ENCODE measurements at places on chromosomes 5 and 9.

DNA sequence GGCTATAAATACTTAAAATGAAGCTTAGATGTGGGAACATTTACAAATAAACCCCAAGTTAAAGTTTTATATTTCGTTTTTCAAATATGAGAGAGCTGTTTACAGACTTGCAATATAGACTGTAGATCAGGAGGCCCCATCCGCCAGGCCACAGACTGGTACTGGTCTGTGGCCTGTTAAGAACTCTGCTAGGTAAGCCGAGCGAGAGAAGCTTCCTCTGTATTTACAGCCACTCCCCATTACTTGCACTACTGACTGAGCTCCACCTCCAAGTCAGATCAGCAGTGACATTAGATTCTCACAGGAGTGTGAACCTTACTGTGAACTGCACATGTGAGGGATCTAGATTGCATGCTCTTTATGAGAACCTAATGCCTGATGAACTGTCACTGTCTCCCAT, 561.4 kb upstream of the FAM174A start:
- DNase-seq: no peak

GRCh38 chr5:36442796-36443195, 141.1 kb upstream of the RANBP3L start:
- DNase-seq: no peak

GRCh38 chr5:108266242-108266641, 115.7 kb downstream of the FBXL17 start:
- DNase-seq: no peak

DNA sequence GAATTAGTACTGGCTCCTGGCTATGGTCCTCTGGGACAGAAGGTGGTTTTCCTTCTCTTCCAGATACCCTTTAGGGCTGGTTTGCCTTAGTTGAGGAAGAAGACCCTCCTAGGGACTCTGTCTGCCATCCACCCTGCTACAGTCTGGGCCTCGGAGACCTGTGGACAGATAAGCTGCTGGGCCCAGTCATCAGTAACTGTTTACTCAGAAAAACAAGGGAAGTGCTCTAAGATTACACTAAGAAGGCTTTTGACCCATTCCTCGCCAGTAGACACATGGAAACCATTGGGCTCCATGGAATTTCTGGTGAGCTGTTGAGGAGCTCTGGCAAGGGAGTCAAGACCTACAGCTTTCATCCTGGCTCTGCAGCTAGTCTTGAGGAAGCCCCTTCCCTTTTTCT, 31.2 kb downstream of the LARP1 start:
- DNase-seq: no peak

GRCh38 chr9:96383165-96383942, at the start of gene SLC35D2:
SLC35D2 (minus strand) TSS chr9:96383711; CDS start chr9:96383634, 77 bp downstream.
- DNase-seq: no peak

- no peak for DNase-seq
Observed at GRCh38 chr9:72958485-72959281, 5.8 kb upstream of the ALDH1A1 start.

DNA sequence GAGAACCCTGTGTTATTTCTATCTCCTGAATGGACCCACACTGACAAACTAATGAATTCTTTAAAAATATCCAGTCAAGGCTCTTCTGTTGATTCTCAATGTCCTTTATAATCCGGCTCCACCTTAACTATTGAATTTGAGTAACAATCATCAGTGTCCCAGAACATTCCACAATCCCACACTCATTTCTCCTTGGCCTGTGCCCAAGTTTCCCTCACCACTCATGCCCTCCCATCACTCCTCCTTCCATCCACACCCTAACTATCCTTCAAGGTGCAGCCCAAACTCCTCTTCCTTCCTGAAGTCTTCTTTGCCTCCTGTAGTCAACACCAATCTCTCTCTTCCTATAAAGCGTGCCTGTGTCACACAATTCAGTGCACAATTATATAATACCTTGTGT, 106.1 kb downstream of the NUDT12 start:
- DNase-seq: no peak

- no peak for DNase-seq
Observed at GRCh38 chr9:82363198-82363597, 374.6 kb downstream of the SPATA31D1 start.

GRCh38 chr5:134509308-134510040, 16.0 kb upstream of the JADE2 start:
- no peak for DNase-seq

GRCh38 chr9:136279471-136279870, 24.4 kb downstream of the CCDC187 start:
- no peak for DNase-seq

DNA sequence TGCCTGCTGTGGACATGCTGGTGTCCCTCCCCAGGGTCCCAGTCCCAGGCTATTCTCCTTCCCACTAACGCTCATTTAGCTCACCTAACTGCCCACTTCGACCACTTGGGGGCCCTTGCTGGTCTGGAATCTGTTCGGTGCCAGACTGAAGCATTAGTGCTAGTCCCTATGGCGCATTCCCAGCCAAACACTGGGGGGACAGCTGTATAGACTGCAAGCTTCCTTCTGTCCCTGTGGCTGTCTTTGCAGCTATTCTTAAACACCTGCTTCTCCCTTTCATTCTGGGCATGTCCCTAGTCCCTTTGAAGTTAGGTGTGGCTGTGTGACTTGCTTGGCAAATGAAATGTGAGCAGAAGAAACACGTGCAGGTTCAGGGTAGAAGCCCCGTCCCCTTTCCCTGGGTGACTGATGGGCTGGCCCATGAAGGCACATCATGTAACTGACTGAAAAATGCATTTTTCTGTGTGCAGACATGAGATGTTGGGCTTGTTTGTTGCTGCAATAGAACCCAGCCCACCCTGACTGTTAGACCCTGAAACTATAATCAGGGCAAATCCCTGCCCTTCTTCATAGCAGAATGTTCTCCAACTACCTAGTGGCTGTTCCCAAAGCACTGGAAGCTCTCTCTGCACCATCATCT, 134.4 kb downstream of the BARX1 start:
- no peak for DNase-seq

DNA sequence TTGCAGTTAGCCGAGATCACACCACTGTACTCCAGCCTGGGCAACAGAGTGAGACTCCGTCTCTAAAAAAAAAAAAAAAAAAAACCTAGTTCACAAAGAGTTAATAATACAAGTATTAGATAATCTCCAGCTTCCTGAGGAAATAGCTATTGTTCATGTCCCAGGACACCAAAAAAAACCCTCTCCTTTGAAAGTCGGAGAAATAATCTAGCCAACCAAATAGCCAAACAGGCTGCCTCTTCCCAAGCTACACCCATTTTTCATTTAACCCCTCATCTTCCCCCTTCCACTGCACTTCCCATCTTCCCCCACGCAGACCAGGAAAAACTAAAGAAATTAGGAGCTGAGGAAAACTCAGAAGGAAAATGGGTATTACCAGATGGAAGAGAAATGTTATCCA, 23.6 kb downstream of the CNOT8 start:
- no peak for DNase-seq

GRCh38 chr5:168793841-168794837, 215.0 kb upstream of the PANK3 start:
- DNase-seq: no peak

DNA sequence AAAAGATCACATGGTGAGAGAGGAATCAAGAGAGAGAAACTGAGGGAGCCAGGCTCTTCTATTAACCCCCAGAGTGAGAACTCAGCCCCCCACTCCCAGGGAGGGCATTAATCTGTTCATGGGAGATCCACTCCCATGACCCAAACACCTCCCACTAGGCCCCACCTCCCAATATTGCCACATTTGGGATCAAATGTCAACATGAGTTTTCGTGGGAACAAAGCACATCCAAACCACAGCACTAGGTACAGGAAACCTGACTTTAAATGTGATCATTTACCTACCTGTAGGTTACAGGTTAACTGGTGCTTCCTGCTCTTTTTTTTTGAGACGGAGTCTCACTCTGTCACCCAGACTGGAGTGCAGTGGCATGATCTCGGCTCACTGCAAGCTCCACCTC, 16.9 kb downstream of the NNT start:
- no peak for DNase-seq

GRCh38 chr5:37889612-37890317, 49.9 kb upstream of the GDNF start:
- DNase-seq: no peak

DNA sequence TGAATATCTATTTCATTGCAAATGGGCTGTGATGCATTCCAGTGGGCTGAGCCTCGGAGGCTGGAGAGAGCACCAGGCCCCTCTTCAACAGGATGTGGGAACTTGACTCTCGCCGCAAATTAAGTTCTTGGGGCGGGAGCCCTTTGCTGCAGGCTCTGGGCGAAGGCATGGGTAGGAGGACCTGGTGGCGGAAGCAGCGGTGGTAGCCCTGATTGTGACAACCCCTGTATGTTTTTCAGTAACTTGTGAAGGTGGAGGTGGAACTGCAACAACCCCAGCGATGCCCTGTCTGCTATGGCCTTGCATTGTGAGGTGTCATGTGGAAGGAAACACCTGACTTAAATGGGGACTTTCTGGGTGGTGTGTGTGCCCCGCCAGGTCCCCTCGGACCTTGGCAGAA, 9.4 kb downstream of the FYB1 start:
- peak; percentile 66 for DNase-seq

DNA sequence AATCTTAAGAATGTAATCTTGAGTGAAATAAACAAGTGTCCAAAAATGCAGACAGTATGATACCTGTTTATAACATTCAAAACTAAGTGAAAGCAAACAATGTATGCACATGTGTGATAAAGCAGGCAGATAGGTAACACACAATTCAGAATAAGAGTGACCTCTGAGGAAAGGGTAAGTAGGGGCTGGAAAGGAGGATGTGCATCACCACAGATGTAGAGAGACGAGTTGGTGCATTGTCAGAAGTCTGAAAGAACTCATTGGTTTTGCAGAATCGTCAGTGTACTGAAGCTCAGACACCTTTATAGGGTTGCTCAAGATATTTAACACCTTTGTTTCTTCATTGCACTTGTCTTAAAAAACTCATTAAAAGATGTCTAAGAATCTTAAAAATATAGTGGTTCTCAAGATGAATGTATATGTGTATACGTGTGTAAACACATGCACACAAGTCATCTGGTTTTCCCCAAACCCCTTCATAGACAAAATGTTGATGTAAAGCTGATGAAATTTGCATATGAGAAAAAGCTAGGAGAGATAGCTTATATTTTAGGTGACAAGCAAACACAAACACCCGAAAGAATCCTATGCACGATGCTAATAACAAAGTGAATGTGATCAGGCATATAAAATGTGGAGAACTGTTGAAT, 197.6 kb upstream of the MEF2C start:
- DNase-seq: no peak

- no peak for DNase-seq
Observed at GRCh38 chr5:11814373-11814772, 89.9 kb downstream of the CTNND2 start.

- no peak for DNase-seq
Observed at GRCh38 chr5:1164696-1165630, 36.4 kb upstream of the SLC6A19 start.

GRCh38 chr5:53302529-53302928, 177.9 kb upstream of the FST start:
- DNase-seq: no peak

DNA sequence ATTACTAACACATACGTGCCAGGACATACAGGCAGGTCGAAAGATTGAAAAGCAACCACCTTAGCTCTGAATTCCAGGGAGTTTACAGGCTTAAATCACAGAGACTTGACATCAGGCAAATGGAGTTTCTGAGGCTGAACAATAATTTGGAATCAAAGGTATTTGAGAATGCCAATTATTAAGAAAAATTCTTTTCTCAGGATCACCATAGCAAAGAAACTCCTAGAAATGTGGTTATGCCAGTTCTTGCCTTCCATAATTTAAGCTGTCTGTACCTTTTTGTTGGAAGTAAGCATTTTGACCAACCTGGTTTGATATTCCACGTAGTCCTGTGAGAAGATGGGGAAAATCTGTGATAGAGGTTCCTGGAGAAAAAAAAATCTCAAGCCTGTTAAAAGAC, 312.4 kb upstream of the SMARCA2 start:
- DNase-seq: no peak

GRCh38 chr9:87557996-87558395, 60.3 kb downstream of the DAPK1 start:
- no peak for DNase-seq

DNA sequence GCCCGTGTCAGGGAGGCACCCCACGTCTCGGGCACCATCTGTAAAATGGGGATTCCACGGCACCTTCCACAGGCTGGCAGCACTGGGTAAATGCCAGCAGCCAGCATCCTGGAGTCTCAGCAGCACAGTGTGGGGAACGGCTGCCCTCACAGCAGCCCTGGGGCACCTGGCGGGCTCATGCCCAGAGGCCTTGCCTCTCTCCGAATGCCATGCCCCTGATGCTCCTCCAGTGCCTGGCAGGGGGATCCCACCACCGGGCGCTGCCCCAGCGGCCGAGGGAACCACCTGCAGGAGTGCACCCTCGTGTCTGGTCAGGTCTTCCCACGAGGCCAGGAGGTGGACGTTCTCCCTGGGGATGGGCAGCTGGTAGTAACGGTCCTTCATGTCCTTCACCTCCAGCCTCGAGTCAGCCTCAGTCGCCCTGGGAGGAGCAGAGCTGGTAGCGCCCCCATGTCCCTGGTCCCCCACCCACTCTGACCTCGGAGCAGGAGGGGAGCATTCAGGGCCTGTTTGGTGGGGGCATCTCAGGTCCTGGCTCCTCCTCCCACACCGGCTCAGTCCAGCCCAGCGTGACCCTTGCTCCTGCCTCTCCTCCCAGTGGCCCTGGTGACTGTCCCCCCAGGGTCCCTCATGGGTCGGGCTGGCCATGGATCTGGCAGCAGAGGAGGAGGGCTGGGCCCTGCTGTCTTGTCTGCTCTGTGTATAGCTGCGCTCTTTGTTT, 49.9 kb upstream of the NRARP start:
- DNase-seq: no peak

- DNase-seq: no peak
Observed at GRCh38 chr9:69877852-69878514, 57.4 kb downstream of the CFAP95 start.

DNA sequence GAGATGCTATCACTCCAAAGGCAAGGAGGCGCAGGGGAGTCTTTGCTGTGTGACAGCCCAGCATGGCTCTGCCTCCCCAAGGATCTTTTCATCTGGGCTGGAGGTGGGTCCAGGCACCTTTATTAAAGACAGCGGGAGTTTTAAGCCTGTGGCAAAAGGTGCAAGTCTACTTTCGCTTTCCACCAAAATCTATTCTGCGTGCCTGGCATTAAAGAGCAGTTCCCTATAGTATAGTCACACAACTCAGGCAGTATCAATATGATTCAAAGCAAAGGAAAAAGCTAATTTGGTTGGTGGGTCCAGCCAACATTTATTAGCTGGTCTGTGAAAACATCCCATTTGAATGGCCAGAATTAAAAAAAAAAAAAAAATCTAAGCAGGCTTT, 398.7 kb downstream of the EBF1 start:
- no peak for DNase-seq

DNA sequence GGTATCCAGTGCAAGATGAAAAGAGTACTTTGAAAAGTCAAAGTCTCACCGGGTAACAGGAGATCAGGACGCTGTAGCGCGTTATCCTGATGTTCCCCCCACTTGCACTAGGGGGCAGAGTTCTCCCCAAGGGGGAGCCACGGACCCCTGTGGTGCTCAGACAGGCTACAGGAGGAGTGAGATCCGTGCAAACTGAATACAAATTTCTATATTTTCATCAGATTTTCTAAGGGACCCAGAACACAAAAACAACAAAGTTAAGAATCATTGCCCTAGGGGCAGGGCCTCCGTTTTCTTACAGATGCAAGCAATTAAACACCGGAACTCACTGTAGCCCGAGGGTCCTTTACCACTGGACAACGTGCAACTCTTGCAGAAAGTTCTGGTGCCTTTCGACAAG, 2.0 kb downstream of the MYO10 start:
- no peak for DNase-seq

Data from naive thymus-derived CD8-positive, alpha-beta T cell (primary cell).